ENCODE measurements at places on chromosomes 16 and 17. TPM values are rescaled to one million over a fixed set of nuclear protein-coding genes. Genes with fewer than 3 reads are reported as not detected.
A peak's percentile ranks its signal among the peaks of the same experiment; 100 is the strongest.

DNA sequence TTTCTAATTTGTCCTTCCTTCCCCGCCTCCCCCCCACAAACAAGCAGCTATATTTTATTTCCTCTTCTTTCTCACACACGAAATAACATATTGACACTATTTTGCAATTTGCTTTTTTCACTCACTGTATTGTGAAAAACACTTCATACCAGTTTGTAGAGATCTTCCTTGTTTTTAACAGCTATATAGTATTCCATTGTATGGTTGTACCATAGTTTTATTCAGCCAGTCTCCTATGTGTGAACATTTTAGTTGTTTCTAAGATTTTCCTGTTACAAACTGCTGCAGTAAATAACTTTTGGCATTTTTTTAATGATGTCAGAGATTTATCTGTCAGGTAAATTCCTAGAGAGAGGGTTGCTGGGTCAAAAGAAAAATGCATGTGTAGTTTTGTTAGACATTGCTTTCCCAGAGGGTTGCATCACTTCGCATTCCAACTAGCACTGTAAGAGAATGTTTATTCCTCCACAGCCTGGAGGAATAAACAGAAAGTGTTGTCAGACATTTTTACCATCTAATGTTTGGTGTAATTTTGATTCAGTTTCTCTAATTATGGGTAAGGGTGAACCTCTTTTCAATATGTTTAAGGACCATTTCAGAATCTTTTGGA, 101.2 kb downstream of the MRTFB start:
- no peaks in the 10 kb centered on the region for H3K4me1 ChIP-seq
- no peaks in the 10 kb centered on the region for H3K36me3 ChIP-seq
- no peak overlapping the region for H3K27ac ChIP-seq
- DNase-seq: no peak
- H3K4me3 ChIP-seq: no peak overlapping the region

GRCh38 chr17:3693141-3693540, 2.8 kb downstream of the P2RX5 start:
- H3K36me3 ChIP-seq: no peaks in the 10 kb centered on the region
- no peak overlapping the region for H3K4me3 ChIP-seq
- no peak overlapping the region for H3K27ac ChIP-seq
- no peak for DNase-seq

- H3K4me3 ChIP-seq: peak overlapping the region; percentile 71
- H3K27ac ChIP-seq: peak overlapping the region; percentile 74
- H3K4me1 ChIP-seq: peaks cover 37% of the 10 kb centered on the region
- H3K36me3 ChIP-seq: no peaks in the 10 kb centered on the region
Observed at GRCh38 chr17:35540589-35541404, 3.3 kb upstream of the SLFN12L start.

DNA sequence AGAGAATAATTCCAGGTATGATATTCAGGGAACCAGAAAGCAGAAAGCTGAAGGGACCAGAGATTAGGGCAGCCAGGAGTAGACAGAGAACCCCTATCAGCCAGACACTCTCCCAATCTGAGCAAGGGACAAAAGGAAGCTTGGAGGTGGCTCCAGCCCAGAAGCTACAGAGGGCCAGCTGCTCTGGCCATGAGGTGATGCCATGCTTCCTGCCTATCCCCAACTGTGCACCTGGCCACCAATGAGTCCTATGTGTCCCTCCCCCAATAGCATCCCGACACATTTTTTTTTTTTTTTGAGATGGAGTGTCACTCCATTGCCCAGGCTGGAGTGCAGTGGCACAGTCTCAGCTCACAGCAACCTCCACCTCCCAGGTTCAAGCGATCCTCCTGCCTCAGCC, 30.0 kb downstream of the NSMCE1 start:
- H3K36me3 ChIP-seq: peaks cover under 1% of the 10 kb centered on the region
- no peak for DNase-seq
- no peak overlapping the region for H3K4me3 ChIP-seq
- H3K27ac ChIP-seq: peak overlapping the region; percentile 81

DNA sequence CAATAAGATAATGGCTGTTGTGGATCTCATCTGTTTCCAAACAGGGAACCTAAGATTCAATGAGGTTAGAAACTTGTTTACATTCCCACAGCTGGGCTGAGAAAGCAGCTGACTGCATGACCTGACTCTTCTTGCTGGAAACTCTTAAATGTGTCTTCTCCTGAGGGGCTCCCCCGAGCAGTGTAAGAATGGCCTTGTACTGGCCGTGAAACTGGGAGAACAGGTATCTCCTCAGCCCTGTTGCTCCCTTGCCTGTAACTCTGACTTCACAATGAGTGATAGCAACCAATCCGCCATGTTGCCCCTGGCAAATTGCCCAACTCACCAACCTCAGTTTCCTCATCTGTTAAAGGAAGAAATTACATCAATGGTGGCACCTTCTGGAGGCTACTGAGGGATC, 59.1 kb upstream of the CCL2 start:
- no peak for DNase-seq
- no peaks in the 10 kb centered on the region for H3K27me3 ChIP-seq
- no peaks in the 10 kb centered on the region for H3K36me3 ChIP-seq
- H3K4me1 ChIP-seq: no peaks in the 10 kb centered on the region
- no peak overlapping the region for H3K4me3 ChIP-seq

DNA sequence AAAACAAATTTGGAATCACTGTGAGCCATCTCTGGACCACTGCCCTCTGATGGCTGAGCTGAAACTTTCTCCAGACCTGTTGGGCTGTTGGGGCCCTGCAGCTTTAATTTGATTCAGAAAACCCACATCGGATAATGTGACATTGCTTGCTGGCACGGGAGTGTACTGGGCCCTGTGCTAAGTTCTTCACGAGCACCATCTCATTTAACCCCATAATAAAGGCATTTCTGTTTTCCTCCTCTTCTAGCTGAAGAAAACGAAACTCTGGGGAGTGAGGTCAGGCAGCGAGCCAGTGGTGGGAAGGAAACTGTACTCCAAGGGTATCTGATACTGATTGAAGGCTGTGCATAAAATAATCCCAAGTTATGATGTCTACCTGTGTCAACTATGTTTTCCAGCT, 34.5 kb upstream of the TNRC6A start:
- H3K27me3 ChIP-seq: no peaks in the 10 kb centered on the region
- DNase-seq: no peak
- H3K4me3 ChIP-seq: no peak overlapping the region
- no peaks in the 10 kb centered on the region for H3K36me3 ChIP-seq

- no peaks in the 10 kb centered on the region for H3K27me3 ChIP-seq
- peaks cover 3% of the 10 kb centered on the region for H3K36me3 ChIP-seq
- H3K27ac ChIP-seq: no peak overlapping the region
- no peak overlapping the region for H3K4me3 ChIP-seq
- H3K4me1 ChIP-seq: no peaks in the 10 kb centered on the region
Observed at GRCh38 chr17:2412561-2413021, 11.7 kb upstream of the MNT start.

DNA sequence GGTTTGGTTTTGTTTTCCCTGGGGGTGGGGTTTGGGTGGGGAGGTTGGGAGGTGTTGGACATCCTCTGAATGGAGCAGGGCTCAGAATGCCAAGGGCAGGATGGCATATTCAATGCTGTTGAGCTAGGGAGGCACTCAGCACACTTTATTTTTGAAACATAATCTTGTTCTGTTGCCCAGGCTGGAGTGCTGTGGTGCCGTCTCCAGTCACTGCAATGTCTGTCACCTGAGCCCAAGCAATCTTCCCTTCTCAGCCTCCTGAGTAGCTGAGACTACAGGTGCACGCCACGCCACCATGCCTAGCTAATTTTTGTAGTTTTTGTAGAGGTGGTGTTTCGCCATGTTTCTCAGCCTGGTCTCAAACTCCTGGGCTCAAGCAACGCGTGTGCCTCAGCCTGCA, 186.1 kb downstream of the RPTOR start:
- no peak overlapping the region for H3K27ac ChIP-seq
- peak overlapping the region; percentile 10 for H3K4me3 ChIP-seq
- DNase-seq: no peak
- H3K27me3 ChIP-seq: no peaks in the 10 kb centered on the region
- peaks cover 4% of the 10 kb centered on the region for H3K36me3 ChIP-seq

GRCh38 chr16:12186774-12187335, 210.3 kb downstream of the SNX29 start:
- no peak for DNase-seq
- H3K27me3 ChIP-seq: no peaks in the 10 kb centered on the region
- H3K36me3 ChIP-seq: no peaks in the 10 kb centered on the region
- H3K27ac ChIP-seq: no peak overlapping the region
- H3K4me1 ChIP-seq: no peaks in the 10 kb centered on the region

- H3K4me1 ChIP-seq: no peaks in the 10 kb centered on the region
- no peaks in the 10 kb centered on the region for H3K27me3 ChIP-seq
- H3K27ac ChIP-seq: no peak overlapping the region
- peak; percentile 49 for DNase-seq
Observed at GRCh38 chr16:82945420-82946101, 318.8 kb downstream of the CDH13 start.

GRCh38 chr17:19570544-19571062, 36.9 kb downstream of the SLC47A1 start:
- H3K4me1 ChIP-seq: no peaks in the 10 kb centered on the region
- H3K27me3 ChIP-seq: no peaks in the 10 kb centered on the region
- no peak overlapping the region for H3K4me3 ChIP-seq
- DNase-seq: no peak
- H3K27ac ChIP-seq: no peak overlapping the region

GRCh38 chr17:28370744-28371103, 617 bp upstream of the VTN start:
- no peaks in the 10 kb centered on the region for H3K36me3 ChIP-seq
- peaks cover 22% of the 10 kb centered on the region for H3K4me1 ChIP-seq
- no peaks in the 10 kb centered on the region for H3K27me3 ChIP-seq
- peak overlapping the region; percentile 55 for H3K4me3 ChIP-seq
- DNase-seq: no peak

- no peak overlapping the region for H3K4me3 ChIP-seq
- DNase-seq: no peak
- H3K36me3 ChIP-seq: no peaks in the 10 kb centered on the region
- H3K27ac ChIP-seq: no peak overlapping the region
Observed at GRCh38 chr16:78925083-78925767, 675.3 kb downstream of the MAF start.

DNA sequence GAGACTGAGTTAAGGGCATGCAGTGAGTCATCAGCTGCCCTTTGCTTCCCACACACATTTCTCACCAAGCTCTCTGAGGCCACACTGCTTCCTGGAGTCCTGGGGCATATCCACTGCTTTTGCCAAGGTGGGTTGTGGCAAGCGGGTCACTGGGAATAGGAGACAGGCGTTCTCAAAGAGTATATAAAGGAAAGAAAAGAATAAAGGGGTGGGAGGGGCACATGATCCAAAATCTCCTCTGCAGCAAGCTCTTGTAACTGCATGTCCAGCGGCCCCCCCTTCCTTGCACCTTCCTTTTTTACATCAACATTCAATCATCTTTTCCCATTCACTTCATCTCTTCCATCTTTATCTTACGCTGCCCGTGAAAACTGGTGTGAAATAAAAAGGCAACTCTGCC, 259.1 kb upstream of the RPL38 start:
- no peaks in the 10 kb centered on the region for H3K36me3 ChIP-seq
- no peak overlapping the region for H3K27ac ChIP-seq
- no peaks in the 10 kb centered on the region for H3K27me3 ChIP-seq
- H3K4me1 ChIP-seq: no peaks in the 10 kb centered on the region
- H3K4me3 ChIP-seq: no peak overlapping the region

Gene HSF5
- total RNA-seq: 5.5 TPM

Gene KIF19
- total RNA-seq: 0.20 TPM

Gene NME4
- total RNA-seq: 15.4 TPM

Gene SGCA
- 0.31 TPM for total RNA-seq

All from CD8-positive, alpha-beta memory T cell (primary cell).